ENCODE measurements at places on chromosomes 12 and 14. TPM values are rescaled to one million over a fixed set of nuclear protein-coding genes. Genes with fewer than 3 reads are reported as not detected.

Gene GLT1D1
- total RNA-seq, result not detected

Gene DIP2B
- 19.0 TPM for total RNA-seq

Gene RHOJ
- total RNA-seq, result not detected

Gene ART4
- not detected for total RNA-seq

Gene SLC5A8
- not detected for total RNA-seq

Gene PGF
- total RNA-seq, result 2.5 TPM

Gene NOVA1
- 3.5 TPM for total RNA-seq

Gene CHMP4A
- 82.5 TPM for total RNA-seq

Gene POTEM
- total RNA-seq, result not detected

Gene A2M
- not detected for total RNA-seq

Gene CCDC197
- total RNA-seq, result not detected

Data from A549 treated with ZK216348 at 1 μM for 4 hours (cell line).